Cardiac muscle cell (in vitro differentiated cells and primary cell): ENCODE measurements at places on chromosomes 7 and 10. TPM values are rescaled to one million over a fixed set of nuclear protein-coding genes. Genes with fewer than 3 reads are reported as not detected.

- no peak for DNase-seq
Measured at GRCh38 chr10:101073631-101074030, 11.8 kb downstream of the KAZALD1 start.

- DNase-seq, result no peak
Measured at GRCh38 chr7:123746055-123746454, 2.7 kb downstream of the WASL start.

DNA sequence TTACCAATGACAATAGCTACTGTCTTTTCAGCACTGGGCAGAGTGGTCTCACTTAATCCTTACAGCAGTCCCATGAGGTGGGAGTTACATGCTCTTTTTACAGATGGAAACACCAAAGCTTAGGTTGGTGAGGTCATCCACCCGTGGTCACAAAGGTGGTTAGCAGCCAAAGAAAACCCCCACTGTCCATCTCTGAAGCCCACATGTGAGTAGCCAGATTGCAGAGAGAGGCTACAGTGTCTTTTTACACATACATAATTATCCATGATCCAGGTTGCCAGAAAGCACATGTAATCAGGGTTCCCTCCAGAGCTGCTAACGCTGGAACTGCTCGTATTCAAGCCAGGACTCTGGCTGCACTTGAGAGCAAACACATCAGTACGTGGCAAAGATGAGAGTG, 24.6 kb upstream of the ANKRD2 start:
- DNase-seq, result no peak

DNA sequence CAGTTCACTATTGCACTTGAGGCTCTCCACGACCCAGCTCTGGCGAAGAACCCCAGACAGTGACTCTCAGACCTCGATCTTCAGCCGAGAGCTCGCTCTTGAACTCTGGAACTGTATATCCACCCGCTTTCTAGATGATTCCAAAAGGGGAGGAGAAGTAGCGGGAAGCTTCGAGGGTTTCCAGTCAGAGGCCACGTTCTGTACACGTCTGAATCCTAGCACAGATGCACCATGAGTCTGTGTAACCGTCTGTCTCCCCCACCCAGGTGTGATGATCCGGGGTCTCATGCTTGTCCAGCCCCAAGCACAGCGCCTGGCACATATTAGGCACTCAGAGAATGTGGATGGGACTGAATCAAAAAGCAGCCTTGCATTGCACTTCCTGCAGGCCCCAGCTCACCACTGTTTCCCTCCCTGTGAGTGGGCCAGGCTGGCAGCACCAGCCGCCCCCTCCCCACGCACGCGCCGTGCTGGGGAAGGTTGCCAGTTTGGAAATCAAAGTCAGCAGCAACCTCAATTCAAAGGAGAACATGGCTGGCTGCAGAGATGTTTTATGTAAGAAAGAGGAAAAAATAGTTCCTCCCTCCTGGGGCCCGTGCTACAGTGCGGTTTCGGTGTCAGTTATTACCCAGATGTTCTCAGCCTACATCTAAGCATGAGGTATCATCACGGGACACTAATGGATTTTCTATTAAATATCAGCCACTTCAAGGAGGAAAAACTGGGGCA, 5.7 kb downstream of the GRID2IP start:
- no peak for DNase-seq

HOXA2 gene
- 0.27 and 0.53 TPM in 2 replicates for total RNA-seq

TMEM229A gene
- 0.12 and 0.18 TPM in 2 replicates for total RNA-seq

MMRN2 gene
- total RNA-seq, result 3.1 and 7.9 TPM in 2 replicates
